ENCODE measurements at places on chromosomes 5 and 9.

DNA sequence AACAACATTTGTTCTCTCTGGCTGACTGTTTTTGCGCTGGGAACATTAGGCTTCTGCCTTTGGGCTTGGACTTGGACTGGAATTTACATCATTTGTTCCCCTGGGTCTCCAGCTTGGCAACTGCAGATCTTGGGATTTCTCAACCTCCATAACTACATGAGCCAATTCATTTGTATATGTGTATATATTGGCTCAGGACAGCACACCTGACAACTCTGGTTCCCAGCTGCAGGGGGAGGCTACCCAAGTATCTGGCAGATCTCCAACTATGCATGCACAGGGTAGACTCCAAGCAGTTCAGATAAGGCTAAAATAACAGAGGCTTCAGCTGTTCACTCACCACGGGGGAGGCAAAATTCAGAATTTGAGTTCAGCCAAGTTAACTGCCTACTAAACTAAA is 31.6 kb upstream of the F2RL1 start:
- DNase-seq = peak; percentile 85

DNA sequence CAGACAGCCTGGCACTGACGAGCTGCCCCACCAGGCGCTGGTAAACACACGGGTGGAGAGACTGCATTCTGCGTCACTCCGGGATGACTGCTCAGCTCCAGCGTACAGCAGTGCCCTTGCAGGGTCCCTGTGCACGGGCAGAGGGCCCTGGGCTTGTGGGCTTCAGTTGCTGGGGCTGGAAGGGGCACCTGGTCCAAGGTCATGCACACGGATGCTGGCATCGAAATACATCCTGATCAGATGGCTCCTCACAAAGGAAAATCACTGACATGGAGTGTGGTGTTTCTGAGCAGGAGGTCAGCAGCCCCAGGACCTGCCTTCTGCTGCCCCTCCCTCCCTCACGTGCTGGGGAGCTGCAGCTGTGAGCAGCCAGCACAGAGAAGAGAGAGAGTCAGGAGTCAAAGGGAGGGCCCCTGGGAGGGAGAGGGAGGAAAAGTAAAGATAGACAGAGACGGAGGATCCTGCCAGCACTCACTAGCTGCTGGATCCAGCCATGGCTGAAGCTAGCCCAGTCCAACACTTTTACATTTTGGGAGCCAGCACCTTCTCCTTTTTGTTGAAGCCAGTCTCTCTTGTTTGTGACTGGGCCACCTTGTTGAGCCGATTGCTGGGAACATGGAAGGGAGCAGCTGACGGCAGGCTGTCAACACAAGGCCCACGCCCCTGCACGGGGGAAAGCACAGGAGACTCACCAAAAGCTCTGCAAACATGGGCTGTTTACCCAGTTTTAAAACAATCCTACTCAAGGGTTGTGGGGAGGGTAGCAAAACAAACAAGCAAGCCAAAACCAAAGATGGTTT is 166.5 kb upstream of the PHYKPL start:
- no peak for DNase-seq

DNA sequence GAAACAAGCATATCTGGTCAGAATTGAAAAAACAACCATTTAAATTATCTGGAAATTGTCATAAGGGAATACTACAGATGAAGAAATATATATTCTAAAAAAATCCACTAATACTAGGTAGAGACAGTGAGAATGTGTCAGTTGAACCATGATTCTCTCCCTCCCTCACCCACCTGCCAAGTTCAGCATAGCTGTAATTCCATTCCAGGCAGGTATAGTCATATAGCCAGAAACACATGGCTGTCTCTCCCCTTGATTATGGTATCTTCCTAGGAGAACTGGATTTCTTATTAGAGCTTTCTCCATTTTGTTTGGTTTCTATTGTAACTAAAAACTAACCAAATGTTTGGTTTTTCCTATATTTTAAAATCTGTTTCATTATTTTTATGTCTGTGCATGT is 509.2 kb downstream of the CDH10 start:
- no peak for DNase-seq

GRCh38 chr5:7663808-7664207 is 187.1 kb downstream of the CFAP90 start:
- no peak for DNase-seq

DNA sequence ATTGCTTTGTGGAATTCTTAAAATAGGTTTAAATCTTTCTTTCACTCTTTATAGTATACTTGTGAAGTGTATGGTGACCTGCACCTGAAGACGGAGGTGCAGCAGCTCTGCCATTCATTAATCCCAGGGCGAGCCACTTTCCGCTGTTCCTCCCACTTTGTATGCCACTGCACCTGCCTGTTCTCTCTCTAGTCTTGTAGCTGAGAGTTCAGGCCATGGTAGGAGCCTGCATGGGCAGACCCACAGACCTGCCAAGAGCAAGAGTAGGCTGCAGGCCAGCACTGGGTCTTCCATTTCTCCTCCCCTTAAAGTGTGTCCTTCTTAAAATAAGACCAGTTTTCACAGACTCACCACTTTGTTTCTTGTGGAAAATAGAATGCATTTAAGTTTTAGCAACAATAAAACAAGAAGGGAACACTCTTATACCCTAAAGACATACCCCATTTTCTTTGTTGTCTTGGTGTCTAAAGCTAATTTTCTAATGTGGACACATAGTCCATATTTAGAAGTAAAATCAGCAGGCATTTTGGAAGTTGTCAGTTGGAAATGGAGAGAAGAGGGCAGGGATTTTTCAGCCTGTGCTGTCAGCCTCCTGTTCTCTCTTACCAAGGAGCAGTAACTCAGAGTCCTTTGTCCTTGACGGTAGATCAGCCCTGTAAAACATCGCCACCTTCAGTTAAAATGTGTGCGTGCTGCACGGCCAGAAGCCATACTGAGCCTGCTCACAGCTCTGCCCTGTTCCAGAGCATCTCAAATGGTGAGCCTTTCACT is 103.2 kb downstream of the SNCAIP start:
- no peak for DNase-seq

- peak; percentile 40 for DNase-seq
Observed at GRCh38 chr9:91155746-91156376, 205.9 kb downstream of the AUH start.

DNA sequence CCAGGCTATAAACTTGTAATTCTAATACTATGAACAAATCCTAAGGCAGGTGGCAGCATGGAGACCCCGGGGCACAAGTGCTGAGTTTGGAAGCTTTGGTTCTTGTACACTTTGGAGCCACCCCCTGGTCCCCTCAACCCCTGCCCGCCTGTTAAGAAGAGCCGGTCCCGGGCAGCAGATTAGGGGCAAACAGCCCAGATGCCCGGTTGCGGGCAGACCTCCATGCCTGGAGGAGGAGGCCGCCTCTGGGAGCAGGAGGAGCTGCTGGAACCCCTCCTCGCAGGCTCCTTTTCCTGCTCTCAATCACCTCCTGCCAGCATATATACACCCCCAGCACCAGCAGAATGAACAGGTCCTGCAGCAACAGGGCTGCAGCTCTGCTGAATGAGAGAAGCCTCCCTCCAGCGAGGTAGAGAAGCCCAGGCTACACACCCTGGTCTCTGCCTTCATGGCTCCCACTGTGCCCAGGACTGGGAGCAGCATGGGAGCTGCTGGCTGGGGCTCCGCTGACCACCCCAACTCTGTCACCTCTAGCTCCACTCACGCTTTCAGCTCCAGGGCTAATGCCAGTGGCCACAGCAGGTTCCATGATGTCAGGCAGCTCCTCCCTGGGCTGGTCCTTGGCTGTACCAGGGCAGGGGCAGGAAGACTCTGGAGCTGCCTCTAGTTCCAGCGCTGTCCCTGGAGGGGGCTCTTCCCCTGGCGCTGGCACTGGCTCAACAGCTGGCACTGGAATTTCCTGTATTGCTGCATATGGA is 1713.5 kb upstream of the ACO1 start:
- DNase-seq = no peak

- DNase-seq = no peak
Observed at GRCh38 chr5:134178096-134178419, 1.3 kb upstream of the SKP1 start.
